ENCODE measurements at places on chromosomes 4 and X.

- DNase-seq: no peak
These were observed 85.0 kb downstream of the RCHY1 start for GRCh38 chr4:75429208-75429607.

DNA sequence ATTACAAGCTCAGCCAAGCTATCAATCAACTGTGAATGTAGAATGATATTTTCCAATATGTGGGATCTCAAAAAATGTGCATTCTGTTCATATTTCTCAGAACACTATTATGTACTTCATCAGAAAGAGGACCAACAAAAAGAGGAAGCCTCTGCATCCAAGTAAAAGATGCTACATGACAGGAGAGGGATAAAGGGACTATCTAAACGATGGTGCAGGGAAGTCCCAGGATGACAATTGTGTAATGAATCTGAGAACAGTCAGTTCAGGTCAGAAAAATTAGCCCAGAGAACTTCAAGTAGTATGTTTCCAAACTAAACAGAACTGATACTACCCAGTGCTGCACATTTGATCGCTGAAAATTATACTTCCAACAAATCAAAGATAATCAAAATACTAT lies 127.0 kb downstream of the ZNF330 start:
- no peak for DNase-seq

DNA sequence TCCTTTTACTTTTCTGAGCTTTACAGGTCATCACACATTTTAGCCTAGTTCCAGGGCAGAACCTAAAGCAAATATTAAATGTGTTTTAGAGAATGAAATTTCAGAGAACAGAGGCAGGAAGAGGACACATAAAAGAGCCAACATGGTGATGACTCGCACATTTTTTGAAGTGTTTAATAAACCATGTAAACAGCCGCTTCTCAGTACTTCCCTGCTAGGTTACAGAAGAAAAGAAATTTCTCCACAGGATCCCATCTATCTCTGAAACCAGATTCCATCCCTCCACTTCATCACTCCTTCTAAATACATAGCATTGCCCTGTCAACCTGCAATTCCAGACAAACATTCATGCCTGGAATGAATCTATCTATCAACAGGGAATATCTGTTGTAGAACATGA lies 949.5 kb upstream of the PCDH7 start:
- no peak for DNase-seq

GRCh38 chr4:185640811-185641675 lies 105.7 kb upstream of the PDLIM3 start:
- peak; percentile 77 for DNase-seq

GRCh38 chr4:105996845-105997244 lies 101.6 kb downstream of the NPNT start:
- DNase-seq: no peak

- no peak for DNase-seq
These were observed 16.3 kb downstream of the L1CAM start for GRCh38 chrX:153869473-153870287.

DNA sequence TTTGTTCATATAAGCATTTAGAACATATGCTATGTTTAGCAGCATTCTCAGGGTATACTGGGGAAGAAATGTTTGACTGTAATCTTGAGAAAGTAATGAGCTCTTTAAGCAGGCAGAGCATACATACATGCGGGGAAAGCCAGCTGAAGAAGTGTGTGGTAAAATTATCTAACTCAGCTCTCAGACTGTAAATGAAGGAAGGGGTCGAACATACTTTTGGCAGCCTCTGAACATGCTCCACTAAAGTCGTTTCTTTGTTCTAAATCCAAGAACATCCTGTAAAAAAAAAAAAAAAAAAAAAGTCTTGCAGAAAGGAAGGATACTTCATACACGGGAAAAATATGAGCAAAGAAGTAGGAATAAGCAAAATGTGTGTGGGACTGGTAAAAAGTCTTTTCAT lies 224.8 kb downstream of the GRID2 start:
- DNase-seq: no peak

- DNase-seq: no peak
These were observed 85.0 kb downstream of the FAM193A start for GRCh38 chr4:2621419-2621818.

- no peak for DNase-seq
These were observed 138.4 kb upstream of the NALF2 start for GRCh38 chrX:69365755-69366154.

- DNase-seq: peak; percentile 70
These were observed 477 bp downstream of the FGF5 start for GRCh38 chr4:80266902-80267380.

DNA sequence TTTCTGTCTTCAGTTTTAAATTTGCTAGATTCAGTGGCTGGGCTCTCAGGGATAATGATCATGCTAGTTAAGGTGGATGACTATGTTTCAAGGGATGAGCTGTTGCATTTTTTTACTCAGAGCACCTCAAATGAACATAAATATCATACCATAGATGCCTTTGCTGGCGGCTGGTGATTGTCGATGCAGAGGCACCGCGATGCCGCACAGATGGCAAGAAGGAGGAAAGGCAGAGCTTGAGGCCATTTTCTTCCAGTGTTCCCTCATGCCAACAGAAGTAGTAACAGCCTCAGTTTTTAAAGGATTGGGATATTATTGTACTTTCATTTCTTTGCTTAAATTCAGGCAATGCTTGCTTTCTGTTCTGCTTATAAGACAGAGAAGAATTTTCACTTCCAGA lies 654.7 kb upstream of the IGFBP7 start:
- no peak for DNase-seq

DNA sequence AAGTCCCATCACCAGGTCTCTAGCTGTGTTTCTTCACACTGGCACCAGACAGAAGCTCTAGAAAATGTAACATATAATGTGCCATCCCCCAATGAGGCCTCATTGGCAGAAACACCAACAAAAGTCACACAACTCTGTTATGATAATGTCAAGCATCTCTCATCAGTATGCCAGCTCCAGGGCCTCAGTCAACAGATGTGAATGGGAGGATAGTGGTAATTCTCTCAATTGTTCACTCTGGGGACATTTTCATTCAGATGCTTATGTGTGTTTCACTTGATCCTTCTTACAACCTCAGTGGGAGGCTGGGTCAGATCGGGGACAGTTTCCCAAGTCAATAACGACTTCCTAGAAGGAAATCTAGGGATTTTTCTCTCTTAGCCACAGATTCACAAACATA lies 57.5 kb upstream of the SCOC start:
- no peak for DNase-seq

GRCh38 chr4:6474705-6475457 lies 2.5 kb upstream of the PPP2R2C start:
- no peak for DNase-seq

GRCh38 chr4:155774033-155774432 lies 15.2 kb downstream of the GUCY1B1 start:
- DNase-seq: no peak

GRCh38 chr4:35939751-35940150 lies 304.6 kb downstream of the ARAP2 start:
- no peak for DNase-seq

DNA sequence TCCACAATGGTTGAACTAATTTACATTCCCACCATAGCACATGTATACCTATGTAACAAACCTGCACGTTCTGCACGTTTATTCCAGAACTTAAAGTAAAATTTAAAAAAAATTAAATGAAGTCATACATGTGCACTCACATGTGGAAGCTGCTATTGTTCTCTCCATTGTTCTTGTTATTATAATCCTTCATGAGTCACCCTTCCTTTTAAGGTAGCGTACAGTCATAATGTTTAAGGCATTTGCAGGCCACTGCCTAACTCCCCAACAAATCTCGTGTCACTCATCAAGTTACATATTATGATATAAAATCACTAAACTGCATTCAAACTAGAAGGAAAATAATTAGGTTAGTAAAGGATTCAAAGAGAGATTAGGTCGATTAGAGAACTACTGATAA lies 63.6 kb downstream of the SLC7A11 start:
- DNase-seq: peak; percentile 25

GRCh38 chr4:67926485-67926884 lies 36.8 kb downstream of the TMPRSS11A start:
- no peak for DNase-seq

DNA sequence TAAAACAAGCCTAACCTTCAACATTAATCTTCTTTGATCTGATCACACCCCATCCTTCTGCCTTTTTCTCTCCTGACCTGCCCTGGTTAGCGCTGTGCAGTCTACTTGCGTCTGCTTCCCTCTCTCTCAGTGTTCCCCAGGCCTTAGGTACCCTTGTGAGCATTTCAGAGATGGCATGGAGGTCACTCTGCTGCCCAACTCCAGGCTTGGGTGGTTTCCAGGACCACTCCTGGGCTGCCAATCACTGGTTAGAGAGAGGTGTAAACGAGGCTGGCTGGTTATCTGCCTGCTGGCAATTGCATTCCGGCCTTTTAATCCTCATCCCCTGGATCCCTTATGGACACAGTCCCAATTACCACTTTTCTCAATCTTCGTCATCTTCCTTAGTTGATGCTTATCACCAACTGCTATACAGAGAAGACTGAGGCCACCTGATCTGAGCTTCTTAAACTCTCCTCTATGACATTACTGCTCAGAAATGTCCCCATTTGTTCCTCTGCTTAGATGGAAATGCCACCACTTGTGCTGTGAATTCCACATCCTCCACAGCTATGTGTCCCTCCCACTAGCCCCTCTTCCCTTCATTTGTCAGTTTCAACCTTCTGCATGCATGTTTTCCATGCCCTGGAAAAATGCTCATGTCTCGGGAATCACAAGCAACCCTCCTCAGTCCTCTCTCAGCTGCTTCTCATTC lies 29.0 kb upstream of the BCLAF3 start:
- peak; percentile 8 for DNase-seq

DNA sequence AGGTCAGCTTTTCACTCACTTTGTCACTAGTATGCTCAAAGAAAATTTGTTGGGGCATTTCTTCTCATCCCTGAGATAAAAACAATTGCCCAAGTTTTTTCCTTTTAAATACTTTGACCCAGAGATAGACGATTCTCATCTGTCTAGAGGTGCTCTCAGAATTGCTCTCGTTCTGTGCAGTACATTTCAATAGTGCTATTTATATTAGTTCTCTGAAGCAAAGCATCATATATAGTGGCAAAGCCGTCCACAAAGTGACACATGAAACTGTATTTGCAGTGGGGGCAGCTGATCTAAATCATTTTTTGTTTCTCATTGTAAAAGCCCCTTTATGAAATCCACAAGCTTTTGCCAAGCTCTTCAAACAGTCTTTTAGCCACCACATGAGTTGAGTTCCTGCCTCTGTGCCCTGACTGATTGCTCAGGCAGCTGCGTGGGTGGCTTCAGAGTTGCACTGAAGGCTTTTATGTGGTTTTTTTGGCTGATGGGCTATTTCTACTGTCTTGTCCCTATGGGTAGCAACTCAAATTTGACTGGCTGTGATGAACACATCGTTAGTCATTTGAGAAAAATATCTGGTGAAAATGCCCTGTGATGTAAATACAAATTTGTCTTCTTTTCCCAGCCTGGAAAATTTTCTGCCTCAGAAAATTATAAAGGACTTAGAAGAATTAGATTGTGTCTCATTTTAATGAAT lies 119.1 kb upstream of the OTUD4 start:
- DNase-seq: peak; percentile 91

- no peak for DNase-seq
These were observed 54.6 kb downstream of the FNIP2 start for GRCh38 chr4:158823461-158823873.

DNA sequence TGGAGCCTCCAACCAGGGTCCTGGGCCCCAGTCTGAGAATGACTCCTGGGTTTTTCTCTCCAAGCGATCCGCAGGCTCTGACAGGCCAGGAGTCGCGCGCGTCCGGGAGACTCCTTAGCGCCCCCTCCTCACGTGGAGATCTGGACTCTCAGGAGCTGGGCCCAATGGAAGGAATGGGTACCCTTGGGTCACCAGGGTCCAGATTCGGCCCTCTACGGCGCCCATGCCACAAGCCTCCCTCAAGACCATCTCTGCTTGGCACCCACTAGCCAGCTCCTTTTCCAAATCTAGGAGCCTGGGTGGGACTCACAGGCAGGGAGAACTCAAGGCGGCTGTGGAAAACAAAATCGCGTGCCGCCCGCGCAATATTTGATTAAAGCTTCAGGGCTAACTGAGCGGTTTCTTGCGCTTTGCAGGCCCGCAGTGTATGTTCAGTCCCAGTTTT lies 7.1 kb downstream of the HAND2 start:
- DNase-seq: no peak

- DNase-seq: no peak
These were observed 28.6 kb upstream of the CYP2U1 start for GRCh38 chr4:107902715-107903114.

DNA sequence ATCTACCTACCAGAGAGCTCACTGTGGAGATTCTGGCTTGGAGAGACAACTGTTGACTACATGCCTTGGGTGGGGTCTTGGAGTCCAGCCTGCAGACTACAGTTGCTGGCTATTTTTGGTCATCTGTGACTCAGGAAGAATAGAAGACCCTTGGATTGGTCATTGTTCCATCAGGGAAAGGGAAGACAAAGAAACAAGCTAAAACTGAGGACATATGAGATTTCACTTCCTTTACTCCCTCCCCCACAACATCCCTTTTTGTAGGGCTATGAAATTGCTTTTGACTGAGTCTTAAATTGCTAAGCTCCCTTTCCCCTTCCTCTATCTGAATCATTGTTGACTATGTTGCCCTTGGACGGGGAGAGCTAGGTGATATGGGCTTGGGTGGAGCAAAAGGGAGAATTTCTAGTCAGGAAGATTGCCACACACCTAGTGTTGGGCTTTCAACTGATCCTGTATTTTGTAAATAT lies 11.7 kb downstream of the MSN start:
- peak; percentile 56 for DNase-seq

All from fibroblast of skin of scalp (primary cell).